HEK293T (cell line): ENCODE measurements at places on chromosomes 7 and 10.

DNA sequence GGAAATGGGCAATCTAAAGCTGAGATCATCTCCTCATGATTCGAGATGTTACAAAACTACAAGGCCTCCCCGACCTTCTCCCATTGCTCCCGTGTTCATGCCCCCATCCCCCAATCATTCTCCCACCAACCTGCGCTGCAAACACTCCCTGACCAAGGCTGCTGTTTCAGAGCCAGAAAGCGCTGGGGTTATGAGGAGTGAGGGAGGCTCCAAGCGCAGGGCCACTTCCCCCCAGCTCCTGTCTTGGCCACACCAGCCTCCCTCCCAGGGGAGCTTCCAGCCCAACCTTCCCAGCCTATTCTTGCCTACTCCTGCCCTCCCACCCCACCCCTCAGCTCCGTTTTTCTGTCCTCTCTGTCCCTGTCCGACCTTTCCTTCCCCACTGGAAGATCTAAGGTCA, 14.7 kb upstream of the NODAL start:
- no peak for DNase-seq

DNA sequence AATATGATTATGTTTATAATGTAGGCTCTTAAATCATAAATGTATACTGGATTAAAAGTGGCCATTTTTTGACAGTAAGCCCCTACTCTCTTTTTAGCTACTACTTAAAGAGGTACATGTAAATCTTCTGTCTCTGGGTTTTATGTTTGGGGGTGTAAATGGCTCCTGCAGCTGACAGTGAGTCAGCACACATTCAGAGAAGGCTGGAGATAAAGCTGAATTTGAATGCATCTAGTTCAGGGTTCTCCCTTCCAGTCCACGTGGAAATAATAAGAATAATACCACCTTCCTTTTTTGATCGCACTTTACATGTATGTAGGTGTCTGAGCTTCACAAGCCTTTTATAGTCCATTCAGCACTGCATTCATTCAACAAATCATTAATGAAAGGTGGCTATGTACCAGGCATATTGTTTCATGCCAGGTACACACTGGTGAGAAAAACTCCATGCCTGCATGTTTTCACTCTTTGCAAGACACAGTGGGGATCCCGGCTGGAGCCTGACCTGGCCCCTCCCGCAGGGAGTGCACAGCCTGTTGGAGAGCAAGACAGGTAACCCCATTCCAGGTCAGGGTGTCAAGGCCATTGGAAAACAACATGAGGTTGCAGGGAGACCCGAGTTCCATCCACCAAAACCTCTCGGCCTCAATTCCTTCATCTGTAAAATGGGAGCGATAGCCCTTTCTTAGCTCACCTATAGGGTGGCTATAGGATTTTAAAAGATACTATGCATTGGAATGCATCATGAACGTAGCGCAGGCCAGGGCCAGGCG, 107.5 kb upstream of the ANLN start:
- DNase-seq = no peak

DNA sequence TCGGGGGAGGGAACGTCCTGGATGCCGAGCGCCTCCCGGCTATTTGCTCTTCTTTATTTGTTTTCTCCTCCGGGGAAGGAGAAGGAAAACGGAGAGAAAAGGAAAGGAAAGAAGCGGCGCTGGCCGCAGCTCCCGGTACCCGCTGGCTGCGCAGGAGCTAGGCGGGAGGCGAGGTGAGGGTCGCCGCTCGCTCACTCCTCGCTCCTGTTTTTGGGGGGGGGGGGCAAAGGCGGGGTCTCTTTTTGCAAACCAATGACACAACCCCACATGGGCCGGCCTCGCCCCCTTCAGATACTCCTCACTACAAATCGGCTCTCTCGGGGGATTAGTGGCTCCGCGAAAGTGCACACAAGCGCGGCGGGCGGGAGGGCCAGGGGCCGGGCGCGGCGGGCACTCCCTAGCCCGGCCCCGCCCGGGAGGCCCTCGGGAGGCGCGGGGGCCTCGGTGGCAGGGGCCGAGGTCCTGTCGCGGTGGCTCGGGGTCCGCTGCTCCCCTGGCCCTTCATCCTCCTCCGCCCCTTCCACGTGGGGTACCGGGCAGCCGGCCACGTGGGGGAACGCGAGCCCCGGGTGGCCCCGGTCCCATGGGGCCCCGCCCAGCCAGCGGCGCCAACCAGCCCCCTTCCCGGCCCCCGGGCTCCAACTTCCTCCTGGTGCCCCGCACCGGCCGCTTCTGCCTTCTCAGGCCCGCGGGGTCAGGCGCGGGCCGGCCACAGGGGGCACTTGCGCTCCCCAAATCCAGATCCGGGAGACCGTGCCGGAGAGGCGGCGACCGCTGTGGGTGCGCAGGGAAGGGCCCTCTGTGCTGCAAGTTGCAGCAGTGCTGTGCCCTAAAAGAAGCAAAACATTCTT, 718 bp upstream of the CTBP2 start:
- DNase-seq = peak; percentile 87

DNA sequence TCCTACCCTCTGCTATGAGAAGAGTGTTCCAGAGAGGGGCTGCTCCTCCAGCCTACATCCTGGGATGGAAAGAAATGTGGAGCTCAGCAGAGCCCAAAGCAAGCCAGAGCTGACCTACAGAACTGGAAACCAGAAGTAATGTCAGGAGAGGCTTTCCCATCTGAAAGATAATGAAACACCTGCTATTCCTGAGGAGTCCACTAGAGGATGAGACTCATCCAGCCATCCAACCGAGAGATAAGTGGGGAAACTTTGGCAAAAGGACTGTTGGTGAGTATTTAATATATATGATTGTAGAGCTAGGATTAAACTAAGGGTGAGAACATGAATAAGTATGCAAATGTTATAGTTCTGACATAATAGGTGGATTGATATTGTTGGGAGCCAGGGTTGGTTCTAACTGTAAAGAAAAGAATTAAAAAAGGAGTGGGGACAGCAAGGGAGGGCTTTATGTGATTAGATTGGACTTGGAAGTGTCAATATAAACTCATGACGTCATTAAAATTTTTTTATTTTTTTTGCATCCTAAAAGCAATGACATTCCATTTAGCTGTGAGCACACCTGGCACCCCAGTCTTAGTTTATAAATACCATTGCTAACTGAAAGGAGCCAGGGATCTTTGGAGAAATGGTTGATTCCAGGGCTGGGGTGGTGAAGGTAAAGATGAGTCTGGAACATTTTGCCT, 312.8 kb upstream of the NFE2L3 start:
- DNase-seq = peak; percentile 44

DNA sequence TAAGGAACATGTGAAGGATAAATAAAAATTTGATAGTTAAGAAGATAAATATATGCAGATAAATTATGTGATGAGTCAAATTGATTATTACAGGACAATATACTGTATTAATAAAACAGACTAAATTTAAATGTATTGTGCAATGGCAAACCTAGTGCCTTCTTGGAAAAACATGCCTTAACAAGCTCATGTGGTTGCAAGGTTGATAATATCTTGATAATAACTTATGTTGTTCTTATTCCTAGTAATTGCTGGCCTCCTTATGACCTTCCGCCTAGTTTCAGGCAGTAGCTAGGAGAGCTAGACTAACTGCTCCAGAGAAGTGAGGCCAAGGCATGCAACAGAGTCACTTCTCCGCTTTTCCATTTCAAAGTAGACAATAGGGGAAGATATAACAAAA, 7.6 kb upstream of the RAB11FIP2 start:
- no peak for DNase-seq

DNA sequence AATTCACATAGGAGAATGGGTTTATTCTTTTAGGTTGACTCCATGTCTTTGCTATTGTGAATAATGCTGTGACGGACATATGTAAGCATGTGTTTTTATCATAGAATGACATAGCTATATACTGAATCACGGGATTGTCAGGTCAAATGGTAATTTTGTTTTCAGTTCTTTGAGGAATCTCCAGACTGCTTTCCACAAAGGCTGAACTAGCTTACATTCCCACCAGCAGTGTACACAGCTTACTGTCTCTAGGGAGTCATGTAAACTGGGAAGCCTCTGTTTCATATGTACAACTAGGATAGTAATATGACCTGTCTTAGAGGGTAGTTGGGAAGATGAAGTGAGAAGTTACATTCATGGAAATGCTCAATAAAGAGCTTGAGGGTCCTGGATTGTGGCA, 6.8 kb upstream of the C10orf120 start:
- no peak for DNase-seq

DNA sequence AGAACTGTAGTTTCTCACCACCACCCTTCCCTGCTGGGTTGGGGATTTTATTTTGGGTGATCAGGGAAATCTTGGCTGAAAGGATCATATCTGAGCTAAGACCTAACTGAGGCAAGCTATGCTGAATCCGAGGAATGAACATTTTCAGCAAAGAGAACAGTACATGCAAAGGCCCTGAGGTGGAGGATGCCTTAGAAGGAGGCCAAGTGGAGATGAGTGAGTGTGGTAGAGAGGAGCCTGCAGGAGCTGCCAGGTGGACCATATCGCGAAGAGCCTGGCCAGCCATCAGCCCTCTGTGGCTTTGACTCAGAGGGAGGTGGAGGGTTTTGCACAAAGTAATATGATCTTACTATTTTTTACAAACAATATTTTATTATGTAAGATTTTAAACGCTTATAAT, 1.6 kb upstream of the RASGEF1A start:
- DNase-seq = peak; percentile 5

DNA sequence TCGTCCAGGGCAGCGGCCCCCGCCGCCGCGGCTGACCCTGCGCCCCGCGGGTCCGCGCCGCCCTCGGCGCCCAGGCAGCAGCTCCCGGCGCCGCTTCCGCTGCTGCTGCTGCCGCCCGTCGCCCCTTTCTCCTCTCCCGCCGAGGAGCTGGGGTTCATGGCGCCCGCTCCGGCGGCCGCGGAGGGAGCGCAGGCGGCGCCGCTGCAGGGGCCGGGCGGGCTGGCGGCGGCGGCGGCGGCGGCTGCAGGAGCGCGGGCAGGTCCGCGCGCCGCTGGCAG, 286 bp downstream of the DGKI start:
- no peak for DNase-seq

DNA sequence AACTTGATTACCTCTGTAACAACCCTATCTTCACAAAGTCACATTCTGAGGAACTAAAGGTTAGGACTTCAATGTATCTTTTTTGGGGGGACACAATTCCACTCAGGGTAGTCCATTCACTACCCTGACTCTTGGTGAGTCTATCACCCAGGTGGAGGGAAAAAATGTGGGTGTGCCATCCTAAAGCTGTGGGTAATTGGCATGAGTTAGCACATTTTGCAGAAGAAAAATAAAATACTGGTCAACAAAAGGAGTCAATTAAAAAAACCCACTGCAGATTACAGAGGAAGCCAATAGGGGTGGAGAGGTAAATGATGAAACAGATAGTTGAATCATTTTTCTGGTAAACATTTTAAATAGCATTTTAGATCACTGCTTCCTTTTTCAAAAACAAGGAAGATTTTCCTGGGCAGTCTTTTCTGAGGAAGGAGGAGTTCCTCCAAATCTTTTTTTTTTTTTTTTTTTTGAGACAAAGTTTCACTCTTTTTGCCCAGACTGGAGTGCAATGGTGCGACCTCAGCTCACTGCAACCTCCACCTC, 5.1 kb upstream of the BLVRA start:
- DNase-seq = no peak
